Muscle of arm (tissue), 14 donors: ENCODE measurements at places on chromosomes 7 and 10. TPM values are rescaled to one million over a fixed set of nuclear protein-coding genes. Genes with fewer than 3 reads are reported as not detected.

The CLDN3 gene
- polyA plus RNA-seq = 14.9 TPM

The CAV1 gene
- polyA plus RNA-seq = 204 TPM

The GPR85 gene
- 1.7 TPM for polyA plus RNA-seq

The INTS1 gene
- 23.9 TPM for polyA plus RNA-seq

The SMKR1 gene
- 0.38 TPM for polyA plus RNA-seq

The IKZF1 gene
- polyA plus RNA-seq = 1.2 TPM

DNA sequence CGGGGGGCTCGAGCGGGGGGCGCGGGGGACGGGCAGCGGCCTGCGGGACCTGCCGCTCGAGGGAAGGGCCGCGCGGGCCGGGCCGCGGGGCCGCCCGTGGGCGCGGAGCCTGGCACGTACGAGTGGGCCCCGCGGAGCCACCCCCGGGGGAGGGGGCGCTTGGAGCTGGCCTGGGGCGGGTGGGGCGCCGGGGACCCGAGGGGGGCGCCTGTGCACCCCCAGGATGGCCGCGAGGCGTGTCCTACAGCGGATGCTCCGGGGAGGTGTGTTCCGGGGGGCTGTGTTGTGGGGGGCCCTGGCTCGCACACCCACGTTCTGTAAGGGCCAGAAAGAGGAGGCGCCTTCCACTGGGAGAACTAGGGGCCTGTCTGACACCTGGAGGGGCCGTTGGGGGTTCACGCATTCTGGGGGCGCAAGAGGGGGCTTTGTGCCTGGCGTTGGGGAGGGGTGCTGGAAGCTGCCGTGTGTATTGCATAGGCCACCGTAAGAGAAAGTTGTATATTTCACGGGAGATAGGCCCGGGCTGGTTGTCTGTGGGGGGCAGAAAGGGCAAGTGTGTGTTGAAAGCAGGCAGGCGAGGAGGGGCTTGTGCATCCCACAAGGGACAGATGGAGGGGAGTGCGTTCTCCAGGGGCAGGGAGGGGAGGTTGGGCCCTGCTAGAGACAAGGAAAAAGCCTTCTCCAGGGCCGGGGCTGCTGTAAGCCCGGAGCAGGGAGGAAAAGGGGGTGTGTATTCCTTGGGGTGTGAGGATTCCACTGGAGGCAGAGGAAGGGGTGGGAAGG is 663 bp downstream of the VPS37D start:
- DNase-seq = peak; percentile 17

DNA sequence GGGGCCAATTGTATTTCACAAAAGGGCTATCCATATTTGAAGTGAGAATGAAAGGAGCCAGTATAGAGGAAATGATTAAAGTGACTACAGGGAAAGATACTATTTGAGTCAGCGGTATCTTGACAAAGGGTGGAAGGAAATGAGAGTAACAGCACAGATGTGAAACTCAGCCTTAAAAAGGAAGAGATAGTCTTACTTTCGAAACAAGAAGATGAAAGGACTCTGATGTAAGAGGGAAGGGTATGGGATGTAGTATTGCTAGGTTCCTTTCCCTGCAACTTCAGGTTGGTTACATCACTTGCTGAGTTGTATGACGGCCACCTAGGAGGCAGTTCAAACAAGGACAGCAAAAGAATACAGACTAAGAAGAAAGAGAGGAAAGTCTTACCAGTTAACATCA is 13.7 kb downstream of the CISD1 start:
- DNase-seq = no peak

- DNase-seq = no peak
Measured at GRCh38 chr7:158113321-158114025, 474.1 kb downstream of the PTPRN2 start.

- no peak for DNase-seq
Measured at GRCh38 chr7:5635461-5636445, 145.7 kb downstream of the RNF216 start.

DNA sequence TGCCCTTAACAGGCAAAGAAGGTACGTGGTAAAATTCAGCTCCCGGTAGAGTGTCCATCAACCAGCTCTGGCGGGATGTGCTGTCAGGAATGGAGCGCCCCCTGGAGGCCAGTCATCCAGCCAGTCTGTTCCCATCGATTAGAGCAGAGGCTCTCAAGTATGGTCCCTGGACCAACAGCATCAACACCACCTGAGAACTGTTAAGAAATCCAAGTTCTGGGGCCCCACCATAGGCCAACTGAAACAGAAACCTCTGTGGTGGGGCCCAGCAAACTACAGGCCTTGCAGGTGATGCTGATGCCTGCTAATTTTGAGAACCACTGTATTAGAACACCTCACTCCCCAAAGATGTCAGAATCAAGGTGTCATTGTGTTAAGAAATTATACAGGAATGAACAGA is 109.2 kb downstream of the DPY19L1 start:
- DNase-seq = no peak

GRCh38 chr10:113133497-113134115 is 183.6 kb downstream of the TCF7L2 start:
- DNase-seq = peak; percentile 54

DNA sequence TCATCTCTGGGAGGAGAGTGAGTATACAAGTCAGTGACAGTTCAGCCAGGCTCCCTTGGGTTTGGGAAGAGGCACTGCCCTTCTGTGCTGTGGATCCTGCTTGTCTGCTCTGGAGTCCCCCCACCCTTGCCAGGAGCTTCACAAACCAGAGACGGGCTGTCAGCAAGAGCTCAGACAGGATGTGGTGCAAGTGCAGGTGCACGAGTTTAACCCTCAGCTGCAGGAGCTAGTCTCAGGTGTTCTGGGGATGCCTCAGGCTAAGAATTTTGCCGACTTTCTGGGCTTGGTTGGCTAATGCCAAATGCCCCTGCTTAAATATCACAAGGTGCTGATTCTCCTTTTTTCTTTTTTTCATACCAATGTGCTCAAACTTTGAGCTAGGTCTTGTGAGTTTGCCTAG is 22.3 kb downstream of the ZNF783 start:
- no peak for DNase-seq
